Hematopoietic multipotent progenitor cell treated with erythropoietin and hydrocortisone succinate and interleukin-3 and kit ligand, for 4 days (in vitro differentiated cells): ENCODE measurements at places on chromosomes 6 and 20.
A peak's percentile ranks its signal among the peaks of the same experiment; 100 is the strongest.

DNA sequence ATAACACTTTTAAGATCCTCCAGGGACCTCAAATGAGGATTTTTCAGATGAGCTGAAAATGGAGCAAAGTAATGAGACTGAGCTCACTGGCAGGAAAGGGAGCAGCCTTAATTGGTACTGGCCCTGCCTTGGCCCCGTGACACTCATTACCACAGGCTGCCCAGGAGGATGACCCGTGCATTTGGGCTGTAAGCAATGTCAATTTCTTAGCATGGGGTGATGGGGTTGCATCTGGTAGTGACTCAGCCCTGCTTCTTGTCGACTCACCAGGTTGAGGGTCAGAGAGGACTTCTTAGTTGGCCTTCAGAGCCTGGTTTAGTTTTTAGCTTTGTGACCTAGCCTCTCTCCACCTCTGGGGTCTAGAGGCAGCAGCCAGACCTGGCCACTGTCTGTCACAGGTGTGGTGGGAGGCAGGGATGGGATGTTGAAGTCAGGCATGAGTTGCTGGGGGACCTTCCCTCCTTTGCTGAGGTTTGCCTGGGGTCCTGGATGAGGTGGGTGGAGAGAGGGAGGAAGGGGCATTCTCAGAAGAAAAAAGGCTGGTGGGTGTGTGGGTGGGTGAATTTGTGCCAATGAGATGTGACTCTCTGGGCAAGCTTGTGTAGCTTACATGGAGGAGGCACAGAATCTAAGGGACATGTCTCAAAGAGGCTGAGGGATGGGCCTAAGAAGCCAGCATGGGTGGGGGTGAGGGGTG lies 25.9 kb upstream of the EPB41L1 start:
- DNase-seq, result no peak

GRCh38 chr6:75493400-75494064 lies at the start of gene FILIP1:
FILIP1 (minus strand) TSS chr6:75493800; CDS start chr6:75414972, 78,828 bp downstream.
- DNase-seq, result no peak

DNA sequence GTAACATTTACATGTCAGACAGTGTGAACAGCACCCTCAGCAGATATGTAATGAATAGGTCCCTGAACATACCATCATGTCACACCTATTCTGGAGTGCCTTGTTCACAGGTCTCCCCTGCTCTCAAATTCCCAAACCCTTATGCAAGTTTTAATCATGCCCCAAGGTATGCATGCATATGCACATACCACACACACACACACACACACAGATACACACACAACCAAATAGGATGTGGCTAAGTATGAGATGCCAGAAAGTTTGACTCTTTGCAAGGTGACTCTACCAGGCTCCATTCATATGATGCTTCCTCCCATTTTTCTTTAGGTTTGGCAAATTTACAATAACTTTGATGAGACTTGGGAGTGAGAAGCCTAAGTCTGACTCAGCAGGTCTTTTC lies 243.8 kb upstream of the IRAK1BP1 start:
- no peak for DNase-seq

GRCh38 chr6:96460052-96460700 lies 61.4 kb upstream of the UFL1 start:
- DNase-seq, result no peak

GRCh38 chr6:128259730-128260685 lies 260.4 kb downstream of the PTPRK start:
- DNase-seq, result no peak

DNA sequence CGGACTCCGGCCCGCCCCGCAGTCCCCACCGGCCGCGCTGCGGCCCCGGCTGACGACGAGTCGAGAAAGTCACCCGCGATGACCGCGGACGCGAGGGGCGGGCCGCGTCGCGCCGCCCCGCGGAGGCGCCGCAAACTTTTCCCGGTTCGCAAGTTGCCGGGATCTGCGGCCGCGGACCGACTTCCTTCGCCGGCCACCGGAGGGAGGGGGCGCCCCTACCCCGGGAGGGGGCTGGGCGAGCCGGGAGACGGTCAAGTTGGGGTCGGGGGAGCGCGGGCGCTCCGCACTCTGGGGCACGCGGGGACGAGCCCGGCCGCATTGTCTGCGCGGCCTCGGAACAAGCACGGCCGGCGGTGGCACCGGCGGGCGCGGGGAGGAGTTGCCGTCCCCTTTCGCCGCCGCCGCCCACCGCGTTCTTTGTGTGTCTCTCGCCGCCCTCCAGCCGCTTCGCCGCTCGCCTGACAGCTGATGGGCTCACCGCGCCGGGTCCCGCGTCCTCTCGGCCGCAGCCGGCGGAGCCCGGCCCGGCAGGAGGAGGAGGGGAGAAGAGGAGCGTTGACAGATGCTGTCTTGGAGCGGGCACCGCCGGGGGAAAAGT lies 131.6 kb downstream of the OGFRL1 start:
- peak; percentile 38 for DNase-seq

GRCh38 chr6:35094183-35094582 lies 47.0 kb downstream of the TCP11 start:
- DNase-seq, result no peak

- DNase-seq, result peak; percentile 29
Observed at GRCh38 chr6:142856624-142857232, 88.2 kb downstream of the HIVEP2 start.

- no peak for DNase-seq
Observed at GRCh38 chr6:94401311-94401710, 982.0 kb upstream of the EPHA7 start.

DNA sequence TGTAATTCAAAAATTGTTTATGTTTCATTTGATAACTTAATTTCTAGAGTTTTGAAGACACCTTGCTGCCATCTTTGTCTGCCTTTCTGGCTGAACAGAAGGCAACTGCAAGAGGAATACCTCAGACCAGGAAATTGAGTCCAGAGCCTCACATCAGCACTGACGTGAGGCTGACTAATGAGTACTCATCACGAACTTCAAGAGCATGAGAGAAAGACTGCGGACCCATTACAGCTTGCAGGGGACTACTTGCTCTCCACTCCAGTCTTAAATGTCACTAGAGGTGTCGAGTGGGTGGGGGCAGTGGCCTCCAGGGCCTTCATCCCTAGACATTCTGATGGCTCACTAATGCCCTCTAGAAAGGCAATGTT lies 109.5 kb upstream of the SSTR4 start:
- DNase-seq, result no peak

- no peak for DNase-seq
Observed at GRCh38 chr6:112191509-112192020, 62.8 kb downstream of the LAMA4 start.

DNA sequence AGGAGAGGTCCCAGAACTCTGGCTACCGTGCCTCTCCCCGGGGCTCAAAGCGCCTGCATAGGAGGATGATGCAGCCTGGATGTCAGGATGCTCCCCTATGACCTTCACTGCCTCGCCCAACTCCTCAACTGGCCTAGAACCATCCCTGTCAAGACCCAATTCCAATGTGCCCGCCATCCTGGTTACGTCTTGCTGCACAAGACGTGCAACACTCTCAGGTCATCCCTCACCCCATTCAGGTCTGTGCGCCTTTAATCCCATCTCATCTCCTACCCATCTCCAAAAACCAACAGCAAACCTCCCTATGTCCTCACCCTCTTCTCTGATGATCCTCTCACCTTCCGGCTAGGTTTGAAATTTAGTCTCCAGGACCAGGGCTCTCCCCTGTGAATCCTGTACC lies 3.5 kb downstream of the SFT2D1 start:
- no peak for DNase-seq

GRCh38 chr6:100228437-100228833 lies 234.4 kb upstream of the MCHR2 start:
- DNase-seq, result no peak

GRCh38 chr6:120894077-120894476 lies 440.2 kb downstream of the TBC1D32 start:
- no peak for DNase-seq

- peak; percentile 96 for DNase-seq
Observed at GRCh38 chr6:108598305-108598863, 37.7 kb downstream of the FOXO3 start.

GRCh38 chr6:54910431-54910884 lies 63.9 kb downstream of the FAM83B start:
- no peak for DNase-seq

DNA sequence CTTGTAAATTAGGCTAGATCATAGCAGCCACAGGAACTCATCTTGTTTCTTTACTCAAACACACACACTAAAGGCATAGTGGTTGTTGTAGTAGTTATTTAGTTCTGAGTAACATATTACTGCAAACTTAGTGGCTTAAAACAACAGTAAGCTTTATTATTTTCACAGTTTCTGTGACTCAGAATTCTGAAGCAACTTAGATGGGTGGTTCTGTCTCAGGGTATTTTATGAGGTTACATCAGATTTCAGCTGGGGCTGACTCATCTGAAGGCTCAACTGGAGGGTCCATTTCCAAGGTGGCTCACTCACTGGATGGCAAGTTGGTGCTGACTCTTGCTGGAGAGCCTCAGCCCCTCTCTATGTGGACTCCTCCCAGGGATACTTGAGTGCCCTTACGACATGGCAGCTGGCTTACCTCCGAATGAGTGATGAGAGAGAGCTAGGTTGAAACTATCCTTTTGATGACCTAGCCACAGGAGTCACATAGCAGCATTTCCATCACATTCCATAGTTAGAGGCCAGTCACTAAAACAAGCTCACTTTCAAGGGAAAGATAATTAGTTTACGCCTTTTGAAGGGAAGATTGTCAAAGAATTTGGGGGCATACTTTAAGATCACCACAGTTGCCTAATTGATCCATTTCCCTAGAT lies 136.5 kb upstream of the PRND start:
- DNase-seq, result no peak

GRCh38 chr6:119749335-119749734 lies 399.8 kb upstream of the MAN1A1 start:
- peak; percentile 46 for DNase-seq

- no peak for DNase-seq
Observed at GRCh38 chr6:112251171-112251875, 3.0 kb downstream of the LAMA4 start.

DNA sequence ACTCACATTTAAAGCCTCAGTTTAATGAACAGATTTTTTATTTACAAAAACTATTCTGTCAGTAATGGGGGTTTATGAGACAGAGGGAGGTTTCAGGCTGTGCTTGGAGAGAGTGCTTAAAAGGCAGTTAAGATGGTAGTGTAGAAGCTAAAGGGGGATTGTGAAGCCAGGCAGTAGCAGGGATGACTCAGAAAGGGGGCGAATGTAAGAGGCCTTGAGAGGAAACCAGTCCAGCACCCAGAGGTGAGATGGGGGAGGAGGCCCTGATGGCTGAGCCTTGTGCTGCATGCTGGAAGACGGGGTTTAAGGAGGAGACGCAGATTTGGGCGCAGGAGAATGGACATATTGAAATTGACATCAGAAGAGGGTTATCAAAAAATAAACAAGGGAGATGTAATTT lies 6.6 kb upstream of the SERPINB9 start:
- no peak for DNase-seq

DNA sequence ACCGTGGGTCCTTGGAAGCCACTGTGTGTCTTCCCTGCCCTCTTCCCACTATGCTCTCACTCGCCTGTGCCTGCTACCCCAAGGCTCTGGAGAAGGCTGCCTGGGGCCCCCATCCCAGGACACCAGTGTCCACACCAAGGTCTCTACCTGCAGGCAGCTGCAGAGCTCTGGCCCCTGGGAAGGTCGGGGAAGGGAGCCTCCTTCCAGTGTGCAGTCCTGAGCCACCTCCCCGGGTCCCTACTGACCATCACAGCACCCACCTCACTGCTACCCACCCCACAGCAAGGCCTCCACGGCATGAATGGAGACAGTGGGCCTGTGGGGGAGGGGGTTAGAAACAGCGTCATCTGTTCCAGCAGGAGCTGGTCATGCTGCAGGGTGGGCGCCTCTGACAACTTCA lies 35.6 kb downstream of the RBM38 start:
- no peak for DNase-seq

GRCh38 chr6:41280381-41281057 lies 6.0 kb downstream of the TREM1 start:
- no peak for DNase-seq

GRCh38 chr6:14811775-14812428 lies 434.0 kb upstream of the JARID2 start:
- DNase-seq, result no peak

- DNase-seq, result peak; percentile 77
Observed at GRCh38 chr20:47351643-47352331, 4.7 kb downstream of the ZMYND8 start.

GRCh38 chr6:128284128-128284527 lies 236.3 kb downstream of the PTPRK start:
- DNase-seq, result no peak

DNA sequence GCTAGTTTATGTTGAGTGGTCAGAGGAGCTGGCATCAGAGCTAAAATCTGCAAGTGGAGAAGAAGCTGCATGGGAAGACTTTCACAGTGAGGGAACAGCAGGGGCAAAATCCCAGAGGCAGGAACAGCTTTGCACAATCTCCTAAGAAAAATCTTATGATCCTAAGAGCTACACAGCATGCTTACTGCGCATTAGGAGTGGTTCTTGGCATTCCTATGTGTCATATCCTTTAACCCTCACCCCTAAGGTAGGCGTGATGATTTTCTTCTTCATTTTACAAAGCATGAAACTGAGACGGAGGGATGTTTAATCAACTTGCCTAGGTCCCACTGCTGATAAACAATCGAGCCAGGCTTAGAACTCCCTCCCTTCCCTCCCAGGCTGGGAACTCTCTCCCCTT lies 313.6 kb upstream of the SULF2 start:
- no peak for DNase-seq

DNA sequence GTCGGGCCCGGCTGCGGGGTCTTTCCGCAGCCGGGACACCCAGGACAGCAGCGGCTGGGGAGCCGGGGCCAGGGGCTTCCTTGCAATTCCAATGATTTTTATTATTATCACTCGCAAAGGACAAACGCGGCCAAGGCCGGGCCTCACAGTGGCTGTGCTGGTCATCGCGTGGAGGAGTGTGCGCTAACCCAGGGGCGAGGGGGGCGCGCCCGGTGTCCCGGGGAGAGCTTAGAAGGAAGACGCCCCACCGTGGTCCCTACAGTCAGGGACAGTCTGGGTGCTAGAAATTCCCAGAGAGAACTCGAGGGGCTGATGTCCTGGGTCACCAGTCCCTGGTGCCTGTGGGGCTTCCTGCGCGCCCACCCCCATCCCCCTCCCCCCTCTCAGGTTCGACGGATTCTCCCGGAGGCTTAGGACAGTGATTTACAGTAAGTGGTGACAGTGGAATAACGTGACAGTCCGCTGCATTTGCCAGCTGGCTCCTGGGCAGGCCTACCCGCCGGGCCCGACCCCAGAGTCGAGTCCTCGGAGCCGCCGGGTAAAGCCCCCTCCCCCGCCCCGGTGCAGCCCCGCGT lies 9.5 kb downstream of the FOXC1 start:
- DNase-seq, result no peak

- DNase-seq, result no peak
Observed at GRCh38 chr6:53320964-53321363, 27.8 kb downstream of the ELOVL5 start.

DNA sequence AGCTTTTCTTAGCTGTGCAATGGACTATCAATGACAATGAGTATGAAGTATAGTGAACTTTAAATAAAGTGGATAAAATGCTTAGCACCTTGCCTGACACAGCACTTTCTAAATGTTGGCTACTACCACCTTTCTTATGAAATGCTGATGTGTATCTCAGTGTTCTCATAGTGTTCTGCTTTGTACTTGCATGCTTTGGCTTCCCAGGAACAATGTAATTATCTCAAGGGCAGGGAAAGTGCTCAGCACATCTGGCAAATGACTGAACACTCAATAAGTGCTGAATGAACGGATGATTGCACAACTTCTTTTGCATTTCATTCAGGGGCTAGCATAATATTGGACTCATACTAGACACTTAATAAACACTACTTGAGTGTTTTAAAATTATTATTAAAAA lies 28.2 kb upstream of the NOX3 start:
- DNase-seq, result peak; percentile 9
